ENCODE measurements at places on chromosomes 3 and 15. TPM values are rescaled to one million over a fixed set of nuclear protein-coding genes. Genes with fewer than 3 reads are reported as not detected.

Gene EDC3
- total RNA-seq = 8.9 TPM

DNA sequence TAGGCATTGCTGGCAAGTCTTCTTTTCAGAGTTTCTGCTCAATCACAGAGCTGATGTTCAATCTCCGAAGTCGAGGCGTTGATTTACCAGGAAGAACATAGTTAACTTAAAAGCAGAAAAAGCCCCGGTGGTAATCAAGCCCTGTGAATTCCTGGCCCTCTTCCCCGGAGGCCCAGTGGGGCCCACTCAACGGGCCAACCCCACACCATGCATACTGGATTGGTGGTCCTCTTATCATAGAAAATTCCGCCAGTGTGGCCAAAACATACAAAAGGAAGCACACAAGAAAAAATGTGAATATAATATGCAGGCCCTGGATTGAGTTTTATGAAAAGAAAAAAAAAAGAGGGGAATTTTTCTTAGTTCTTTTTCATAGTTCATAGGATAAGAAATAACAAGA, 873.0 kb upstream of the NR2F2 start:
- DNase-seq = no peak

DNA sequence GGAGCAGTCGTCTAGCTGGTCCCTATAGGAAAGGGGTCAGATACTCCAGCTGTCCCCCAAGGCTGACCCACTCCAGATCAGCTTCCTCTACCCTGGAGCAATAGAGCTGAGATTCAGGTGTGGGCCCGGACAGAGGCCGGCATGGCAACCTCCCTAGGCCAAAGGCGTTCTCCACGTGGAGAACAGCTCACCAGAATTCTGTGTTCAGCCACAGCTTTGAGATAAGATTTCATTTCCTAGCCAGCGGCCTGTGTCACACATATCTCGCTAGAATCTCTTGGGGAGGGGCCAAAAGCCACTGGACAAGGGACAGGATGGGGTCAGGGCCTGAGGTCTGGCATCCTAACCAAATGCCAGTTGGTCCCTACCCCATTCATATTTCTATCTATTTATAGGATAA, 20.1 kb downstream of the SRGAP3 start:
- no peak for DNase-seq

DNA sequence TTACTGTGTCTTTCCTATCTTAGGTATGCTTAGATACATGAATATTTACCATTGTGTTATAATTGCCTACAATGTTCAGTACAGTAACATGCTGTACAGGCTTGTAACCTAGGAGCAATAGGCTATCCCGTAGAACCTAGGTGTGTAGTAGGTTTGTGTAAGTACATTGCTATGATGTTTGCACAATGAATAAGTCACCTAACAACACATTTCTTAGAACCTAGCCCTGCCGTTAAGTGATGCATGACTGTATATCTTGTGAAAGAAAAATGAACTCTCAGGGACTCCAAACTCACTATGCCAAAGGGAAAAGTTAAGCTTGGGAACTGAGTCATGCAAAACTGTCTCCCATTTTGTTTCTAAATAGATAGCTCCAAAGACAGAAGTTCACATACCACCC, 91.5 kb upstream of the ACP3 start:
- DNase-seq = peak; percentile 23

DNA sequence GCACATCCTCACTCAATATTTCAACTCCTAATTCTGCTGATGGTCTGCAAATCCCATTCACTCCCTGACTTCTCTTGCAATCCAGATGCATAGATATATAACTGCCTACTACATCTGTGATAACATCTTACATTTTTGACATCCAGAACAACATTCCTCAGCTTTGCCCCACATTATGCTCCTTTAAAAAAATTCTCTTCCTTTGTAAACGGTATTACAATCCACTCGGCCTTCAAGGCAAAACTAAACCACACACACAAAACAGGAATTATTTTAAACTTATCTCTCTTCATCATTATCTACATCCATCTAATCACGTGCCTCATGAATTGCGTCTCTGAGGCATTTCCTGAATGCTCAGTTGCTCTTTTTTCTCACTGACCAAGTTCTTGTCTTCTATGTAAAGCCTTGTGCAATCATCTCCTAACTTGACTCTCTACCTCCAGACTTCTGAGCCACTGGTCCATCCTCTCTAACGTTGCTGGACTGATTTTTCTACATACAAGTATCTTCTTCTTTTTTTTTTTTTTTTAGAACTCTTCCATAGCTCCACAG, 117.0 kb downstream of the SATB1 start:
- DNase-seq = no peak

DNA sequence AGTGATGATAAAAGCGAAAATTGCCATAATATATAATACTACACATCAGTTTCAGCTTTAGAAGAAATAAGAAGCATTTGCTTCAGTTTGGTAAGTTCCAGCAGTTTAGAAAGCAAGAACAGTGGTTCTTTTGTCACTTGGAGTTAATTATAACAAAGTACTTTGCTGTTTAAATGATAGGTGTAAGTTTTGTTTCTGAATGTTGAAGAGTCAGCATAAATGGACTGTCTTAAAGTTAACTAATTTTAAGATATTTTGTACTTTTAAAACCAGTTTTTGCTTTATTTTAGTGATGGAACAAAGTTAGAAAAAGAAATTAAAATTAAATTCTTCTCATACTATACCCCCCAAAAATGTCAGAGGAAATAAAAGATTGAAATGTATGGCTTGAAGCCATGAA, 24.6 kb downstream of the CHCHD6 start:
- no peak for DNase-seq

DNA sequence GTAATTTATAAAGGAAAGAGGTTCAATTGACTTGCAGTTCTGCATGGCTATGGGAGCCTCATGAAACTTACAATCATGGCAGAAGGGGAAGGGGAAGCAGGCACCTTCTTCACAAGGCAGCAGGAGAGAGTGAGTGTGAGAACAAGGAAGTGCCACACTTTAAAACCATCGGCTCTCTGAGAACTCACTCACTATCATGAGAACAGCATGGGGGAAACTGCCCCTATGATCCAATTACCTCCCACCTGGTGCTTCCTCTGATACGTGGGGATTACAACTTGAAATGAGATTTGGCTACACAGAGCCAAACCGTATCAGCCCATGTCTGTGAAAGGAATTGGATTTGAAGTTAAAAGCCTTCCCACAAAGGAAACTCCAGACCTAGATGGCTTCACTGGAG, 39.1 kb downstream of the TKT start:
- no peak for DNase-seq

Gene PLA2G4E
- not detected for total RNA-seq

Gene MELTF
- 5.0 TPM for total RNA-seq

- peak; percentile 27 for DNase-seq
Measured at GRCh38 chr3:190336516-190337189, 14.4 kb upstream of the CLDN1 start.

DNA sequence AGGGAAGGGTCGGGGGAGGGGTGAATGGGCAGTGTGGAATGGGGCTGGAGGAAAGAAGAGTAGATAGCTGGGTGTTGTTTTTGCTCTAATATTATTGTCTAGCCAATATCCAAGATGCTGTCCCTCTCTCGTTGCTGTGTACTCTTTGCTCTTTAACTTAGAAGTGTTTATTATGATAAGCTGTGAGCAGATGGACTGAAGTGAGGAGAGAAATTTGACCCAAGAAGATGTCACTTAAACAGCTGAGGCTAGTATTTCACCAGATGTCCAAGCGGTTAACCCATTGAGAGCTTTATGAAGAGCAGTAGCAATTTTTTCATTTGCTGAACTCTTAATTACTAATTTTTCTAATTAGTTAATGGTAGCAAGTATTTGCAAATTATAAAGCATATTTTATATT, 212.2 kb upstream of the TP63 start:
- no peak for DNase-seq

Gene KBTBD8
- total RNA-seq = 2.3 TPM

DNA sequence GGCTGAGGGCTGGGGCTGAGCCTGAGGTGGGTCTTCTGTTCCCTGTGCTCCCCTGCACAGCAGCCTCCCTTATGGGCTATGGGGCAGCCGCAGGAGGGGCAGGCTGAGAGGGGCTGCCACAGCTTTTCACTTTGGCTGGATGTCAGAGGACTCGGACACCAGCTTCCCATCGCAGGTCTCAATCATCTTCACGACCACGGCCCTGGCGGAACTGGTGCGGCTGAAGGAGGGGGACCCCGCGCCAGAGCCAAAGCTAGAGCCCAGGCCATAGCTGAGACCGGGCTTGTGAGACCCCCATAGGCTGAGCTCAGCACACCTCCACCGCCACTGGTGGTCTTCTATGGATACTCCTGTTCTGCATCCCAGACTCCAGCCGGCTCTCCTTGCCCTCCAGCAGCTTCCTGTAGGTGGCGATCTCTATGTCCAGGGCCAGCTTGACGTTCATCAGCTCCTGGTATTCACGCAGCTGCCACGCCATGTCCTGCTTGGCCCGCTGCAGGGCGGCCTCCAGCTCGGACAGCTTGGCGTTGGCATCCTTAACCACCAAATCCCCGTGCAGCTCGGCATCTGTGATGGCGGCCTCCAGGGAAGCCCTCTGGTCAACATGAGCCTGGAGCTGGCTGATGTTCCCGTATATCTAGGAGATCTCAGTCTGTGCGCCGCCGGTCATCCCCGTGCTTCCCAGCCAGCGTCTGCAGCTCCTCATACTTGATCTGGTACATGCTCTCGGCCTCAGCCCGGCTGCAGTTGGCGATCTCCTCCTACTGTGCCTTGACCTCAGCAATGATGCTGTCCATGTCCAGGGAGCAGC, 181.7 kb upstream of the SYNPR start:
- no peak for DNase-seq

DNA sequence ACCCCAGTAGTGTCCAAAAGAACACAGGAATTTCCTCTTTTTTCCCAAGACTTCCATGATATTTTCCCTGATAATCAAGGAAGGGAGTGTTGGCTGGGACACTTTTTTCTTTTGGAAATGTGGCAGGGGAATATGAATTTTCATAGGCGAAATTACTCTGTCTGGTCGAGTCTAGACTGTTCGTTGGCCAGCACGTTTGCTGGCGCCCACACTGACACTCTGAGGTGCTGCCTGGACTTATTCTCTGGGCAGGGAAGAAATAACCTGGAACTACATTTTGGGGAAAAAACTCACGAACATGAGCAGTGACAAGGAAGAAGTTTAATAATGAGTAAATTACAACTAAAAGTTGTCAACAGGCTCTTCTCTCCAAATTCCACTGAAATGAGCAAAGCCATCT, 209.3 kb upstream of the CTDSPL start:
- DNase-seq = no peak

DNA sequence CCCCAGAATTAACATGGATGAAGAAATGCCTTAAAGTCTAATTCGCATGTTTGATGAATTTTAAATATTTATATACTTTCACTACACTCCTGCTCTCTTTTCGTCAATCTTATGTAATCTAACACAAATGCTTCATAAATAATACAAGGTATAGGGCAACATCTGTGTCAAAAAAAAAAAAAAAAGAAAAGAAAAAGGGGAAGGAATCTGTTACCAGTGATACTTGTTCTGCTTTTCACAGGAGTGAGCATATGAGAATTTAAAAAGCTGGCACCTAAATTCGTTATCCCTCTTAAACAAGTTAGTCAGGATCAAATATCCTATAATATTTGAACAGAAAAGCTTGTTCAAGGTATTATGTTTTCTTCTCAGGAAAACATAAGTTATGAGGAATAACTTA, 243.8 kb downstream of the KCNH8 start:
- no peak for DNase-seq

DNA sequence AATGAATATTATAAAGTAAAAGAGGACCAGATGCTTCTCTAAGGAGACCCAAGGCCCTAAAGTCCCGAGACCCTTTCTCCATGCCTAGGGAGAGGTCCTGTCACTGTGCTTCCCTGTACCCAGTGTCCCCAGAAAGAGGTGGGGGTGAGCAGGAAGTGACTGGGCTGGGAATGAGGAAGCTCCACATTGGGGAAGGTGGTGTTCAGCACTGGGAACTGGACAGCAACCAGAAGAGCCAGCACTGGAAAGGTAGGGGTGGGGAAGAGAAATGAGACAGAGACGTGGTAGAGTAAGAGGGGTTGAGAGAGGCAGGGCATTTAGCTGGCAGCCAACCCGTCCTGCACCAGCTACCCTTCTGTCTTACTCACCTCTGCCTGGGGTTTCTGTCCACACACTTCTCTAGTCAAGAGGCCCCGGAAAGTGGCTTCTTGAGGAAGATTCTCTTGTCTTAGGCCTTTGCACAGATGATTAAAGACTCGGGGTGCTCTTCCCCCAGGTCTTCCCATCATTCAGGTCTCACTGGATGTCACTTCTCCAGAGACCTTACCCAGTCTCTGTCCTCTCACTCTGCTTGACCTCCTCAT, 12.2 kb downstream of the RRP9 start:
- no peak for DNase-seq

Gene SUSD5
- 2.3 TPM for total RNA-seq

GRCh38 chr3:167102071-167102470, 278.0 kb downstream of the ZBBX start:
- DNase-seq = no peak

- no peak for DNase-seq
Measured at GRCh38 chr15:66894363-66894762, 171.0 kb upstream of the SMAD3 start.

- no peak for DNase-seq
Measured at GRCh38 chr15:92636908-92637481, 18.6 kb downstream of the FAM174B start.

GRCh38 chr3:7437231-7437630, 576.3 kb downstream of the GRM7 start:
- DNase-seq = no peak

- DNase-seq = peak; percentile 74
Measured at GRCh38 chr3:9730657-9731205, 804 bp upstream of the BRPF1 start.

- DNase-seq = no peak
Measured at GRCh38 chr15:100208921-100209603, 132.7 kb downstream of the ADAMTS17 start.

Gene FGF7
- 488 TPM for total RNA-seq

DNA sequence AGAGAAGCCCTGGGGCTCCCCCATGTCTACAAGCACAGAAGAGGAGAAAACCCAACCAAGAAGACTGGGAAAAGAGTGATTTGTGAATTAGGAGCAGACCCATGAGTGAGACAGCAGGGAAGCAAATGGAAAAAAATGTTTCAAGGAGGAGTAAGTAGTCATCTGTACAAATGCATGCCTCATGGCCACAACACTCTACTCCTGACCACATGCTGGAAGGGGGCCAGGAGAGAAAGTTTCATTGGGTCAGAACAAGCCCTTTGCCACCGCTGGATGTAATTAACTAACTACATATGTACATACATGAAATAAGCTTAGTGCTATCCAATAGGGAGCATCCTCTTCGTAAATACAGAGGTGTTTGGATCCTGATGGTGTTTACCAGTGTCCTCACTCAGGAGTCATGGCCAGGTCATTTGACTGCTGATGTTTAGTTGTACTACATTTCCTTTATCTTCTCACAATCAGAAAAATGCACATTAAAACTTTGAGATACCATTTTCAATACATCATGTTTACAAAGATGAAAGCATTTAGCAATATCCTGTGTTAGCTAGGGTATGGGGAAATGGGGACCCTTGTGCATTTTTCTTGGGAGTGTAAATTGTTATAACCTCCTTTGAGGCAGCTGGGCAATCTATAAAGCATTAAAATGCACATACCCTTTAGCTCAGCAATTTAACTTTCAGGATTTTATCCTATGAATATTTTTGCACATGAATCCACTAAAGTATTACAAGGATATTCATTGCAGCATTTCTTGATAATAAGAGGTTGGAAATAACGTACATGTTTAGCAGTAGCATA, 27.1 kb downstream of the CLRN1 start:
- DNase-seq = peak; percentile 59

Gene INKA1
- 3.3 TPM for total RNA-seq

Gene CLDN1
- 2.6 TPM for total RNA-seq
